Muscle of leg (tissue), 16 donors: ENCODE measurements at places on chromosomes 5 and 9. TPM values are rescaled to one million over a fixed set of nuclear protein-coding genes. Genes with fewer than 3 reads are reported as not detected.

DNA sequence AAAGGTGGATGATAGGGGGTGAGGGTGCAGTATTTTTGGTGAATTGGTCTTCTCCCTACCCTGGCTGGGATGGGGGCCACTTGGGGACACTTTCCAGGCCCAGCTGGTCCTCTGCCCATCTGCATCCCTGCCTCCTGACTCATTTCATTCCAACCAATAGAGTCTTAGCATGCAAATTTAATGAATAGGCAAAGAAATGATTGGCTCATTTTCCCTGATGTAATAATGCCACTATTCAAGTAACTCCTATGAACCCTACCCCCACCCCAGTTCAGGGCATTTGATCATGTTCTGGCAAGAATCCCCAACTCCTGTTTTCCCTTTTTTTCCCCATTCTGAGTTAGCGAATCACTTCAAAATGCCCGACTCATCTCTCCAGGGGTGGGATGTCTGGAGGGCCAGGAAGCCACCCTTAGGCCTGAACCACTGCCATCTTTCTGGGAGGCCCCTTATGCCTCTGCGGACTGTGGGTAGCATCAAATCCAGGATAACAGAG is 56.7 kb downstream of the PCDH1 start:
- DNase-seq, result no peak

GRCh38 chr5:27511061-27511460 is 472.7 kb upstream of the CDH9 start:
- no peak for DNase-seq

GRCh38 chr9:78438211-78438610 is 141.3 kb downstream of the PSAT1 start:
- DNase-seq, result no peak

DNA sequence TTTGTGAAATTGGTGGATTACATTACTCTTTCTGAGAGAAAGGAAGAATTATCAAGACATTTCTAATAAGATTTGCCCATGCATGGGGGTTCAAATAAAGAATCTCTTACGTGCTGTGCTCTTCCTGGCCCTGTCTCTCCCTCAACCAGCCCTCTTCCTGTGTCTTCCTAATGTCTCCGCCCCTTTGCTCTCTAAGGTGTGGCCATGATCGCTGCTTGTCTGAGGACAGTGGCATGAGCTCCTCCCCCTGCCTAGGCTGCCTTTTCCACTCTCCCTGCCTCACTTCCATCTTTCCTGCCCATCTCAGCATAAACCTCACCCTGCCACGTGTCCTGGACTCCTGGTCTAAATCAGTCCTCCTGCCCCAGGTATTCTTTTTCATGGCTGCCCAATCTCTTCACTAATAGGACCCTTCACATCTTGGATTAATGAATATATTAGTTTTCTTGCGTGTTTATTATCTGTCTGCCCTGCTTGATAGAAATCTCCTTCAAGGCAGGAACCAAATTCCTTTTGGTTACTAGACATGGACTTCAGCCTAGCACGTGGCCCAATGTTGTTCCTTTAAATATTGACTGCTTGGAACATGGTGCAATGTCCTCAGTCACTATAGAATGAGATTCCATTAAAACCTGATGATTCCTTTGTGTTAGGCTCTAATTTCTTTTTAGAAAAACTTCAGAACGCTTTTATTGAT is 122.3 kb downstream of the MTRR start:
- no peak for DNase-seq

MOB3B gene
- total RNA-seq, result 1.4 TPM

DNA sequence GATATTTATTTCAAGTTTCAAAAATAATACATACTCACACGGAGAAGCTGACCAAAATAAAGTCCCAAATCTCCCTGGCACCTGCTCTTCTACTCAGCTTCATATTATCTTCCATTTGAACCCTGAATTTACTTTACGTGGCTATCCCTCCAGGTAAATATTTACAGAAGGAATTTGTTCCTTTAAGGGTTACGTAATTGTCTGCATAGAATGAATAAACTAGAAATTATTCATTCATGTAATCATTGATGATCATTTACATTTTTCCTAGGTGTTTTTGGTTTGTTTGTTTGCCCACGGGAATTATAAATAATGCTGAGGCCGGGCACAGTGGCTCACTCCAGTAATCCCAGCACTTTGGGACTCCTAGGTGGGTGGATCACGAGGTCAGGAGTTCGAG is 251.2 kb downstream of the PLK2 start:
- DNase-seq, result no peak

DNA sequence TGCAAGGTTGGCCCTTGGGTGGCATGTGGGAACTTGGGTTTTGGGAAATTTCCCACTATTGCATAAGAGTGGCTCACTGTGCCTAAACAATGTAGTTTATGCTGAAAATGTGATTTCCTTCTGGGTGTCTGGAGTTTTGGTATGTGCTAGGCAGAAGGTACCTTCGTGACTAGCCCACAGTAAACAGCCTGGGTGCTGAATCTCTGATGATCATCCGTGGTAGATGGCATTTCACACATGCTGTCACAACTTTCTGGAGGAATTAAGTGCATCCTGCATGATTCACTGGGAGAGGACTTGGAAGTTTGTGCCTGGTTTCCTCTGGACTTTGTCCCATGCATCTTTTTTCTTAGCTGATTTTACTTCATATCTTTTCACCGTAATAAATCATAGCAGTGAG is 64.5 kb downstream of the LNPEP start:
- no peak for DNase-seq

GRCh38 chr5:151196556-151197290 is 27.2 kb downstream of the CCDC69 start:
- DNase-seq, result peak; percentile 23

GRCh38 chr5:174832811-174833210 is 108.4 kb downstream of the MSX2 start:
- no peak for DNase-seq

DNA sequence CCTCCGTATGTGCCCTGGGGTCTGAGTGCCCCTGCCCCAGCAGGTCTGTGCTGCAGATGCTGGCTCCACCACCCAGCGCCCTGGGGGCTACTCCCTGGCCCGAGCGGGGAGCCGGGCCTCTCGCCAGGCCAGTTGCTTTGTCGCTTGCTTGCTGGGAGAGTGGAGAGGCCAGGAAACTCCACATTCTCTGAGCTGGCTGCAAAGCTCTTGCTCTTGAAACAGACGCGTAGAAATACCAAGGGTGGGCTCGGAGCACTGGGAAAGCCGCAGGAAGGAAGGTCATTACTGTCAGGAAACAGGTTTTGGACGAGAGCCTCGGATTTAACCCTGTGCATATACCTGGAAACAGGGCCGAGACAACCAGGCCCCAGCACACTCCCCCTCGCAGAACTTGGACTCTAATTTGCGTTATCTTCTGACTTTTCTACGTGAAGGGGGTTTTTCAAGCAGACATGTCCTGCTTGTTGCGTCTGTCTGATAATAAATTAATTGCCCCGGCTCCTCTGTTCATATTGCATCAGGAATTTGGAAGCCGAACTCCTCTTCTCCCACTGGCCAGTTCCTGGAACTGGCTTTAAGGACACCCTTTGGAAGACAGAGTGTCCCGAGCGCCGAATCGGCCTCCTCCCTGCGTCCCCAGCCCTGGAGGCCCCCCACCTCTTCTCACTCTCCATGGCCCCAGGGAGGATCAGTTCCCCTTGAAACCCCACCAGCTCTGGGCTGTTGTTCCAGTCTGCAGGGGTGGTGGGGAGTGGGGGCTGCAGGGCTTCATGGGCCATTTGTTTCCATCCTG is 11.2 kb downstream of the ADAMTSL2 start:
- peak; percentile 58 for DNase-seq

FOXI1 gene
- total RNA-seq, result not detected

PCDHB7 gene
- 2.1 TPM for total RNA-seq

- DNase-seq, result no peak
These were observed 1.8 kb downstream of the MRPL36 start for GRCh38 chr5:1797855-1798254.

JAKMIP2 gene
- total RNA-seq, result 2.0 TPM

GRCh38 chr5:98772415-98773213 is 849 bp upstream of the RGMB start:
- DNase-seq, result peak; percentile 92

DNA sequence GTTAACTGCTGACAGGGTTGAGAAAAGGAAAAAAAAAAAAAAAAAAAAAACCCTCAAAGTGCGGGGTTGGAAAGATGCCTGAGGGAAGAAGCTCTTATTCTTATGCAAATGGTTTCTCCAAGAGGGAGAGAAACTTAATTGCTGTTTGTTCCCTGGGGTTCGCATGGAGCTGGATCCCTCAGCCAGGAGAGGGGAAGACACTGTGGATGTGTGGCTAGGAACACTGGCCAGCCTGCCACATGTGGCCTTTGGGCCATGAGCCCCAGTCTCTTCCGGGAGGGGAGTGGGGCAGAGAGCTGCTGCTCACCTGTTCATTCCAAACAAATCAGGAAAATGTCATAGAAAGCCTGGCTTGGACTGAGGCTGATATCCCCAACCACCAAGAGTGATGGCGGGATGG is 9.4 kb upstream of the SCGB3A2 start:
- no peak for DNase-seq

DNA sequence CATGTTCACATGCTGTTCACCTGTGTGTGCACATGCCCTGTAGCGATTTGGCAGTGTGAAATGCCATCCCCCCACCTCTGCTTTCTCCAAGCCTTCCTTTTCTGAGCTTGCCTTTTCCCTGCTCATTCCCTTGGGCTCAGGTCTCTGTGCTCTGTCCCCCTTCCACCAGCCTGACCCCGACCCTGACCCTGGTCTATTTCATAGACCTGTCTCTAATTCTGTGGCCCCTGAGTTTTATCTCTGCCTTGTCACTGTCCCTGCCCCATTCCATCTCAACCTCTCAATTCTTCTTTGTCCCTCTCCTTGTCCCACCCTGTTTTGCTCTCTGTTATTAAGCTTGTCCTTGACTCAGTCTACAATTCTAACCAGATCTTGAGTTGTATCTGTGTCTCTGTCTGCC is 735 bp downstream of the ARAP3 start:
- no peak for DNase-seq

- DNase-seq, result no peak
These were observed 292.2 kb downstream of the ARHGAP26 start for GRCh38 chr5:143062379-143062778.

DNA sequence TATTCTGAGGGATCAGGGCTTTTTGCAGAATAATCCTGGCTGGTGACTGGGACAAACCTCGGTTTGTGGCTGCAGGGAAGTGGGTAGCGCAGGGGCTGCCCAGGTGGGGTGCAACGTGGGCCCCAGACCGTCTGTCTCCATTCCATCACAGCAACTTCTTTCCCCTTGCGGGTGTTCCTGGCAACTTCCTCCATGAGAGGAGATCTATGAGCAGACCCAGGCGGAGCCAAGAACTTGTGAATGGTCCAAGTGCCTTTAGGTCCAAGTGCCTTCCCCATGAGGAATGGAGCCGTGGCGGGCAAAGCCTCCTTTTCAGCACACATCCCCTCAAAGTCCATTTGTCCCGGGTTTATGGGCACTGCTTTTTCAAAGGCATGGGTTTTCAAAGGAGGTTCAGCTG is 136.5 kb downstream of the PHF2 start:
- DNase-seq, result no peak

PNPLA7 gene
- total RNA-seq, result 0.80 TPM

DNA sequence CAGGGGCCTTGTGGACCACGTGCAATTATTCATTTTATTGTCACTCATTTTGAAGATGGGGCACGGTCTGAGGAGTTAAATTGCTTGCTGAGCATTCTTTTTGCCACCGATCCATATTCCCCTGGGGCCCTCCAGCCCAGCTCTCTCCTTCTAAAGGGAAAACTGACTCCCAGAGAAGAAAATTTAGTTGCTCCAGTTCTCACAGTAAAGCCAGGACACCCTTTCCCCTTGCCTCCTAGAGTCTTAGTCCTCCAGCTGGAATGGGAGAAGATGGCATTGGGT is 1.0 kb upstream of the PANK3 start:
- no peak for DNase-seq

DNA sequence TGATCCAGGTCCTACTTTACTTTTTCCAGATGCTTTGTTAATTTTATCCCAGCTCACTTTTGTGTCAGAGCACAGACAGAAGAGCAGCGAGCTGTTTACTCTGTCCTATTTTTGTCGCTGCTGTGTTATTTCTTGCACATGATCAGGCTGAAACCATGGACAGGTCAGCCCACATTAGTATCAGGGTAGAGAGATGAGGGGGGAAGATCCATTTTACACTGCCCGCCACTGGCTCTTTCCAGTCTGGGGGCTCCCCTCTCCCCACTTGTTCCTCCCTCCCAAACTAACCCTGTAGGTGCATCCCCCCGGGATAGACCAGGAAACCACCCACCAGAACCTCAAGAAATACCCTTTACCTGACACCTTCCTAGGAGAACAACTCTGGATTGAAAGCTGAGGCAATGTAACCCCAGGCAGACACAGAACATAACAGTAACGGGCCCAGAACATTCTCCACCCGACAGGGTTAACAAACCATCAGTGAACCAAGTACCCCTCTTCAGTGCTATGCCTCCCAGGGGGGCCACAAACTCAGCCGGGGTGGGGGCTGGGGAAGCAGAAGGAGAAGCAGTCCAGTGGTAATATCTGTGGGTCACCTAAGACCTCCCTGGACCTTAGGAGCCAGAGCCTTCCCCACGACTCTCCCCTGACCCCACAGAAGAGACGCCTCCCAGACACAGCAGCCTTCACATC is 10.3 kb downstream of the VDAC1 start:
- no peak for DNase-seq

DNA sequence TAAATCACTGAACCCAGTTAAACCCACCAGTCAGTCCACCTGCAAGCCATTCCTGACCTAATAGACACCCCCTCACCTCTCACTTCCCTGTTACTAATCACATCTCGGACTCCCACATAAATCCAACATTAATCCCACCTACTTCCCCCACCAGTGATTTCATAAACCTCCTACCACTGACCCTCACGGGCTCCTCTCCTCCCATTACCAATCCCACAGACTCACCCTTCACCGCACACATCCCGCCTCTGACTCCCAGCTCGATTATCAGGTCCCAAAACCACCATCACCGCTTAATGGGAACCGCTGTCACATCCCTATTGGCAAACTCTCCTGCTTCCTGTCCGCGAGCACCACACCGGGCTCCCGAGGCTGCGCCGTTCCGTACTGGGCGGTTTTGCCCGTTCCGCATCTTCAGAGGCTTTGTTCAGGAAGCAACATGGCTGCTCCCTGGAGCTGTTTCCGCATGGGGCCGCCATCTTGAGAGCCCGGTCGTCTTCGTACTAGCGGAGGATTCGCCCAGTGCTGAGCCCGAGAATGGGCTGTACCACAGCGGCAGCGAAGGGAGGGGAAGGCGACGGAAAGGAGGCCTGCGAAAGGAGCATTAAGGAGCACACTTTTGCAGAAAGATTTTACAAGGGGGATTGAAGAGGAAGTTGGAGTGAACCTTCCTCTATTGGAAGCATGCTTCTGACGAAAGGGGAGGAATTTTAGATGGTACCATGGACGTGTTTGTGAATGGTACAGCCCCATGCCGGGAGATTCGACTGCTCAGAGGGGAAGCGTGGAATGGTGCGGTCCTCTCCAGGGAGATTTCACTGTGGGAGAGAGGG is at the start of gene ZNF300:
ZNF300 (minus strand) TSS at position 502 of the 833 bp plus-strand sequence. CDS start 1,825 bp downstream, outside the sequence.
- DNase-seq, result peak; percentile 98

- peak; percentile 71 for DNase-seq
These were observed 2.1 kb downstream of the ZNF608 start for GRCh38 chr5:124744170-124744971.

GRCh38 chr5:43573058-43573457 is 16.2 kb upstream of the PAIP1 start:
- DNase-seq, result no peak
